Activated naive CD4-positive, alpha-beta T cell treated with Interleukin-2 at 50 U/mL for 16 hours (primary cell): ENCODE measurements at places on chromosomes 1 and 21.
A peak's percentile ranks its signal among the peaks of the same experiment; 100 is the strongest.

DNA sequence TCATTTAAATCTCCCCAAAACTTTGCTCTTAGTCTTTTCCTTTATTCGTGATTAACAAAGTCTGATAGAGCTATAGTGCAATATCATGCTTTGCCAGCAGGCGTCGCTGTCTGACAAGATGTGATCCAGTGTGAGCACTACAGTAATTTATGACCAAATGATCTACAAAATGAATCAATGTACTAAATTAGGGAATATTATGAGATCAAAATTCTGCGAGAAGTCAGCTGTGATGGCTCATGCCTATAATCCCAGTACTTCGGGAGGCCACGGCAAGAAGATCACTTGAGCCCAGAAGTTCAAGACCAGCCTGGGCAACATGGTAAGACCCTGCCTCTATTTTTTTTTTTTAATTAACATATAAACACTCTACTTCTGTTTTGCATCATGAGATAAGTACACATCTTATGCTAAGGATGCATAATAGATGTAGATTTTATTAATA is 3.6 kb upstream of the SPSB1 start:
- peak; percentile 88 for DNase-seq

DNA sequence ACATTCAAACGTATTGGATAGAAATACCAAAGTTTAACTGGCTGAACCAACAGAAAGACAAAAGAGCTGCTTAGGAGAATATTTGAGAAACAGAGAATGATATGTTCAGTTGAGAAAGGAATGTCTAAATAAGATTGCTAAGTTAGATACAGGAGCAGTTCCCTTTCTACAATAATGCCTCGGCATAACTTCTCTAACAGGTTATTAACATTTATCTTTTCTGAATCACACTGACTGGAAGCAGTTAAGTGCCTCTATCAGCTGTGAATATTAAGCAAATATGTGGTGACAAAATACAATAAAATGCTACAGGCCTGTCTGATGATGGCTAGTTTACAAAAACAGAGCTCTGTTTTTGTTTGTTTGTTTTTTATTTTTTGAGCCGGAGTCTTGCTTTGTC is 121.9 kb downstream of the KCNK1 start:
- no peak for DNase-seq

GRCh38 chr1:63669151-63669961 is 76.1 kb downstream of the PGM1 start:
- DNase-seq = no peak

- no peak for DNase-seq
Measured at GRCh38 chr21:41249476-41249875, 67.1 kb upstream of the FAM3B start.

- no peak for DNase-seq
Measured at GRCh38 chr1:214404571-214405213, 123.7 kb downstream of the SMYD2 start.

GRCh38 chr1:238324211-238324864 is 433.6 kb upstream of the ZP4 start:
- no peak for DNase-seq

DNA sequence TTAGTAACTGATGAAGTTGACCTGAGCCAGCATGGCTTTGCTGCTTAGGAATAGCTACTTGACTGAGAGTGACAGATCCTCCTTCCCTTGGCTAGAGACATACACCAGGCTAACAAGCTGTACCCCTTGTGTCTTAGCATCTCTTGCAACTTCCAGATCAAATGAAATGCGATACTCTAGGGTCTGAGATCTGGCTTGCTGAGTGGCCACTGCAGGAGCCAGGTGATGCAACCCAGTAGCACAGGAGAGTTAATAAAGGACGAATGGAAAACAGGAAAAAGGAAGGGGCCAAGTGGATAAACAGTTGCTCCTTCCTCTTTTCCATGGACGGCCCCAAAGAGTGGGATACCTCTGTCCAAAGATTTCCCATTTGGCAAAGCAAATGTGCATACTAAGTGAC is 38.2 kb downstream of the ASTN1 start:
- DNase-seq = no peak

DNA sequence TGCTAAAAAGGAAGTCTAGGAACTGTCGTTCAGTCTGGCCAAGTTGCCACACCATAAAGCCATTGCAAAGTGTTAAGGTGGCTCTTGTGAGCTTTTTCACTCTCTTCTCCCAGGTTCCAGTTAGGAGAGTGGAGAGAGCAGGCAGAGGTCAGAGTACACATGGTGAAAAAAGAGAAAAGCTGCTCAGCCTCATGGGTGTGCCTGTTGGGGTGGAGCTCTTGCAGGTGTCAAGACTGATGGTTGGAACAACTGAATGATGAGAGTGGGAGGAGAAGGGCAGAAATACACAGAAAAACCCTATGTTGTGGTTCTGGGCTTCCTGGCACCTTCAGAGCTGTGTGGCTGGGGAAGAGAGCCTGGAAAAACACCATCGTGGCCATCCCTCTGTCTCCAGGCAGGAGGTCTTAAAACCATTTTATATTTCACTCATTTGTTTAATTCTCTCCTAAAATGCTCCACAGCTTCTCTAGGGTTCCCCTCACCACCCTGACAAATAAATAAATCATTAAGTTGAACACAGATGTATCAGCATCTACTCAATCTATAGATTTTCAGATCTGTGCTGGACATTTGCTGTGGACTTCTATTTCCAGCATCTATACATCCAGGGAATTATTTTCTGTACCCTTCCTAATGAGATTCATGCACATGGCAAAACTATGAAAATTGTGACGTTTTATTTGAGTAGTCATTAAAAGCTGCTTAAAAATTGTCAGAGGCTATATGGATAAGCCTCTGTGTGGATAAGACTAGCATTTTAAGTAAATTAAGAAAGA is 17.5 kb downstream of the UBASH3A start:
- no peak for DNase-seq

DNA sequence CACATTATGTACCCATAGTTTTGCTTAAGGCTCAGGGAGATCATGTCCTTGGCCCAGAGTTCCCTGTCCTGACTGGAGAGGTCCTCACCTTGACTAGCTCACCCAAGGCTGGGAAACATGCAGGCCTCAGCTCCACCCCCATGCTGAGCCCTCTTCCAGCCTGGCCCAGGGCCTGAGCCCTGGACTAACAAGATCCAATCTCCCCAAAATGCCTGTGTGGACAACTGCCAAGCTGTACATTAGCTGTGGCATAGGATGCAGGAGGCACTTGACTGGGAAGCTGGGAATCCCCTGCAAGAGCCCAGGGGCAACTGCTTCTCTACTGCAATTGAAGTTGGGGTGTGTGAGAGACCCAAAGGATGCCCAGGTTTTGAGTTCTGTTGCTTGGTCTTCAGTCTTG is 2.1 kb downstream of the LINGO4 start:
- no peak for DNase-seq

DNA sequence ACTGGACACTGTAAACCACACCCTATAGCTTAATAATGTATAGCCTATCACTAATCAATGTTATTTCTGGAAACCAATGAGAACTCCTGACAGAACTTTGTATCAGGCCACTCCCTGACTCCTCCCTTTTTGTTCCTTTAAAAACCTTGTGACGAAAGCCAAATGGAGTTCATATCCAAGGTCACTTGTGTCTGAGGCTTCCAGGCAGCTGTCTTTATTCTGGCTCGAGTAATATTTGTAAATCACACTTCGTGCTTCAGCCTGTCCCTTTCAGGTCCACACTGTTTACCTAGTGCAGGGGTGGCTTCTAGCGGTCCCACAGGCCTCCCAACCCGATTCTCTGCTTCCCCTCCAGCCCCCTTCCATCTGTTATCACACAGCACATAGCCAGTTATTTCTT is 16.2 kb upstream of the CAPN9 start:
- DNase-seq = no peak

DNA sequence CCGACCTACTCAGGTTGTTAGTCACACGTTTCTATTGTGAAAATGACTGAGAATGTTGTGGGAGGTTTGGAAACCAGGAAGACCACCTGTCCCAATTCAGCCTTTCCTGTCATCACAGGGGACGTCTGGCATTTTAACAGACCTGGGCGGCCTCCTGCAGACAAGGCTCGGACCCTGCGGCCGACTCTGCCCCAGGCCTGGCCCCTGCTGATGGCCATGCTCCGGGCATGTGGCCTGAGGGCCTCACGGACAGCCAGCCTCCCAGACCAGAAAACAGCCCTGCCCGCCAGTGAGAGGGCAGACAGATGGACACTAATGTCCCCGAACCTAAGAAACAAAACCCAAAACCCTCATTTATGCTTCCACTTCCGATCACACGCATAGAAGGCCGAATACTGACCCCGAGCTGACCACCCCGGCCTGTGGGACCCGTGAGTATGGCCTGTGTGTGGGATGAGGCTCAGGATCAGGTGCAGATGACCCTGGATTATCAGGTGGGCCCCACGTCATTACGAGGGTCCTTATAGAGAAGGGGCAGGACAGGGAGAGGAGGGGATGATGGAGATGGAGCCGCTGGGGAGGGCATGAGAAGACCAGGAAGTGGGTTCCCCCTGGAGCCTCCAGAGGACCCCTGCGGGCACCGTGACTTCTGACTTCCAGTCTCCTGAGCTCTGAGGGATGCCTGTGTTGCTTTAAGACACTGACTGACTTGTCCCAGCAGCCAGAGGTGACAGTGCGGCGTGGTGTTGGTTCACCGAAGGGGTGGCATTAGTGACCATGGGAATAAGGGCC is 9.6 kb downstream of the COL18A1 start:
- no peak for DNase-seq

GRCh38 chr1:201375169-201375568 is 2.3 kb downstream of the TNNT2 start:
- no peak for DNase-seq

DNA sequence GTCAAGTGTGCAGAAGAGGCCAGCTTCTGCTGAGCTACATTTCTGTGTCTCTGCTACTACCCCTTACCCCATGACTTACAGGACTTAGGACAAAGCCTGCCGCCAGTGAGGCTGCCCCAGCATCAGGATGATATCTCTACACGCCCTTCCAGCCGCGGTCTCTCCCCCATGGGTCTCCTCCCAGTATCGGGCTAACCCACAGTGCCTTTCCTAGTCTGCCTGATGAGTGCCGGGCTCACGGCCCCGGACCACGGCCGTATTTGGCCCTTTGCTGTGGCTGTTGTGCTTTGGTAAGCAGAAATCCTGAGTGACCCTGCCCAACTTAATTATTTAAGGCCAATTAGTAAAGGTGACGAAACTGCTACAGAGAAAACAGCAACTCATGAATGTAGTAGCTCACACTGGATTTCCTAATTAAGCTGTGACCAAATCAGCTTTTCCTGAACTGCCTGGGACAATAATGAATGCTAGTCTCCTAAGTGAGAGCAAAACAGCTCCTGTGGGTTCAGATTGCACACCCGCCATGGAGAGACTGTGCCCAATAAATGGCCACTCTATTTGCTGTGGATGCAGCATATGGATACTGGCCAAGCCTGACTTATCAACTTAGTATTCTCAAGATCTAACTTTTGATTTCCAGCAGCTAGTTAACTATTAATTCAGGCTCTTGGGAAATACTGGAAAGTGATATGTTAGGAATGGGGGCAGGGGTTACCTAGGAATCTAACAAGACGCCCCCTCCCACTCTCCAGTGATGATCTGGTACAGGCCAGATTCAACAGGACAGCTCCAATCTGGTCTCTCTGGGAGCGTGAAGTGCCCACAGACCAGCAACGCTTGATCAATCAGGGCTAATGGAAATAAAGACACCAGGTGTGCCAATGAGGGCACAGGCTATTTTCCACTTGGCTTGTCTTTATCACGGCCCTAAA is 123.3 kb upstream of the IFFO2 start:
- DNase-seq = no peak

DNA sequence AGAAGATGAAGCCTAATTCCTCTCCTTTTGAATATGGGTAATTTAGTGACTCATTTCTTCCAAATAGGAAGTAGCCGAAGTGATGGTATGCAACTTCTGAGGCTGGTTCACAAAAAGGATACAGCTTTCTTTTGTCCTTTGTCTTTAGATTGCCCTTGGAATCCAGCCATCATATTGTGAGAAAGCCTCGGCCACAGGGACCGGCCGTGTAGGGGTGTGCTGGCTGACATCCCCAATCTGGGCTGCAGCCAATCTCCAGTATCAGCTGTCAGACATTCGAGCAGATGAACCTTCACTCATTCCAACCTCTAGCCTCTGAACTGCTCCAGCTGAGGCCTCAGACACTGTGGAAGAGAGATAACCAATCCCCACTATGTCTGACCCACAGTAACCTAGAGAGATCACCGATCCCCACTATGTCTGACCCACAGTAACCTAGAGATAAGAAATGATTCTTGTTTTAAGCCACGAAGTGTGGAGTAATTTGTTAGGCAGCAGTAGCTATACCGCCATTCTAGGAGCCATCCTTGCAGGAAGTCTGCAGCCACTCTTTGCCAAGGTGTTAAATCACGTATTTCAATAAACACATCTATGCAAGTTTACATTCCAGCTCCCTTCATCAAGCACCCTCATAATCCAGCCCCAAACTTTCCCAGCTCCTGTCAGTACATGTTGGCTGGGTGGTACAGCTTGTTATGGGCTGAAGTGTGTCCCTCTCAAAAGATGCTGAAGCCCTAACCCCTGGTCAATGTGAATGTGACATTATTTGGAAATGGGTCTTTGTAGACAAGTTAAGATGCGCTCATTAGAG is 2.9 kb upstream of the DIP2A start:
- DNase-seq = no peak

DNA sequence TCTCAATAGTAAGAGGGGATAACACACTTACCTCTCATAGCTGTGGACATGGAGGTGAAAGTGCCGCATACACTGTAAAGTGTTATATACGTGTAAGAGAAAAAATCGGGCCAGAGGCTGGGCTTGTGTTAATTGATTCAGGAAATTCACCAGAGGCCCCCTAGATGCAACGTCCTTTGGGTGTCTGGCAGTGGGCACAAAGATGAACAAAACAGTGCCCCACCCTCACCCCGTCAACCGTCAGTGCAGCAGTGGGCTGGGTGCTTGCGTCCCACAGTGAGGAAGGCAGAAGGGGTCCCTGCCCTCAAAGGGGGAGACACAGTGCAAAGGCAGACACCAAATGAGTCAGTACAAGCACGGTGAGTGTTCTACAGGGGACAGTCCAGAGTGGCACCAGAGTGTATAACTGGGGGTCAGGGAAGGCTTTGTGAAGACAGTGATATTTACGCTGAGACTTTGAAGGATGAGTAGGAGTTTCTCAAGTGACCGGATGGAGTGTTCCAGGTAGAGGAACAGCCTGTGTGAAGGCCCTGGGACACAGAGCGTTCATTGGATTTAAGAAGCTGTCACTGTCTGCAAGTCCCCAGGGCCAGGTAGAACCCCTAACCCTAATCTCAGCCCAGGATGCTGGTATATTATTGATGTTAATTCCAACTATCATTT is 6.6 kb upstream of the MTFR1L start:
- no peak for DNase-seq

DNA sequence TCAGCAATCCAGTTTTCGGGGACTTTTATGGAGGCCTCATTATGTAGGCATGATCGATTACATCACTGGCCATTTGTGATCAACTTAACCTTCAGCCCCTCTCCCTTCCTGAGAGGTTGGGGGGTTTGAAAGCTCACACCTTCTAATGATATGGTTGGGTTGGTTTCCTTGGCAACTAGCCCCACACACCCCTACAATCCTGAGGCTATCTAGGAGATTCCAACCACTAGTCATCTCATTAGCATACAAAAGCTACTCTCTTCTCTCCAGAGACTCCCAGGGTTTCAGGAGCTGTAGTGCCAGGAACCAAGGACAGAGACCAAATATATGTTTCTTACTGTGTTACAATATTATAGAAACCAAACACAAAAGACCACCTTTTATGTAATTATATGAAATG is 35.2 kb upstream of the ZNF326 start:
- no peak for DNase-seq

- DNase-seq = no peak
Measured at GRCh38 chr1:194175251-194175650, 988.8 kb upstream of the B3GALT2 start.

- DNase-seq = no peak
Measured at GRCh38 chr1:7127322-7128075, 342.2 kb downstream of the CAMTA1 start.

GRCh38 chr1:118937413-118938072 is 50.6 kb downstream of the TBX15 start:
- no peak for DNase-seq
